Stimulated activated CD8-positive, alpha-beta memory T cell treated with anti-CD3 and anti-CD28 coated beads, Interleukin-7, amount 100 ng/mL, for 24 hours (primary cell): ENCODE measurements at places on chromosomes 2 and 18.

- no peak for DNase-seq
Observed at GRCh38 chr2:127887082-127887775, 1.5 kb upstream of the AMMECR1L start.

GRCh38 chr2:191945623-191946022 lies 98.7 kb upstream of the CAVIN2 start:
- DNase-seq = no peak

DNA sequence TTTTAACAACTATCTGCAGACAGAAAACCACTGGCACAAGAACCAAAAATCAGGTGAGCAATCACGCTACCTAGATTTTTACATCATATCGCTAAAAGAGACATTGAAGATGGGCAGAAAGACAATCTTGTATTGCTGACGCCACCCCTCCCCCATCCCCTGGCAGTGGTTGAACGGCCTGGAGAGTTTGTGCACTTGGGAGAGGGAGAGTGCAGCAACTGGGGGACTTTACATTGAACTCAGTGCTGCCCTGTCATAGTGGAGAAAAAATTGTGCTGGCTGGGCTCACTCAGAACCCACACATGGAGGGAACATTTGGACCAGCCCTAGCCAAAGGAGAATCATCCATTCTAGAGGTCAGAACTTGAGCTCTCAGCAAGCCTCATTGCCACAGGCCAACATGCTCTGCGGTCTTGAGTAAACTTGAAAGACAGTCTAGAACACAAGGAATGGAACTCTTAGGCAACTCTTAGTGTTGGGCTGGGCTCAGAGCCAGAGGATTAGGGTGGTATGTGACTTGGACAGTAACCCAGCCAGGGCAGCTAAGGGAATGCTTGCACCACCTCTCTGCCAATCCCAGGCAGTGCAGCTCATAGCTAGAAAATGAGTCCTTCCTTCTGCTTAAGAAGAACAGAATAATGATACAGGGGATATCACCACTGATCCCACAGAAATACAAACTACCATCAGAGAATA lies 220.0 kb upstream of the CYP26B1 start:
- no peak for DNase-seq

DNA sequence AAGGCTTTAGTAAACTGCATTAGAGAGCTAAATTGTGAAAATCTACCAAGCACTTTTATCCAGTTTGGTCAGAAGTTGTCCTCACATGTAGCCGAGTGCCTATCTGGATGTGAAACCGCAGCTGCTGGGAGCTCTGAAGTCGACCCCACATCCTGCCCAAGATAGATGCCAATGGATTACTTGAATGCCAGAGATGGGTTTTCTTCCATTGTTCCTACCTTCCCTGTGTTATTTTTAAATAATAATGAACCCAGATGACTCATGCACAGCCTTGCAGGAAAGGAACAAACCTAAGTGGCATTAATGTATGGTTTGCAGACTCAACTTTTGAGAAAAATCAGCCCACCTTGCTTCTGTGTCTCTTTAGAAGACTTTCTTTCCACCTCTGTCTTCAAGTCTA lies 408.5 kb downstream of the FBXO15 start:
- no peak for DNase-seq

DNA sequence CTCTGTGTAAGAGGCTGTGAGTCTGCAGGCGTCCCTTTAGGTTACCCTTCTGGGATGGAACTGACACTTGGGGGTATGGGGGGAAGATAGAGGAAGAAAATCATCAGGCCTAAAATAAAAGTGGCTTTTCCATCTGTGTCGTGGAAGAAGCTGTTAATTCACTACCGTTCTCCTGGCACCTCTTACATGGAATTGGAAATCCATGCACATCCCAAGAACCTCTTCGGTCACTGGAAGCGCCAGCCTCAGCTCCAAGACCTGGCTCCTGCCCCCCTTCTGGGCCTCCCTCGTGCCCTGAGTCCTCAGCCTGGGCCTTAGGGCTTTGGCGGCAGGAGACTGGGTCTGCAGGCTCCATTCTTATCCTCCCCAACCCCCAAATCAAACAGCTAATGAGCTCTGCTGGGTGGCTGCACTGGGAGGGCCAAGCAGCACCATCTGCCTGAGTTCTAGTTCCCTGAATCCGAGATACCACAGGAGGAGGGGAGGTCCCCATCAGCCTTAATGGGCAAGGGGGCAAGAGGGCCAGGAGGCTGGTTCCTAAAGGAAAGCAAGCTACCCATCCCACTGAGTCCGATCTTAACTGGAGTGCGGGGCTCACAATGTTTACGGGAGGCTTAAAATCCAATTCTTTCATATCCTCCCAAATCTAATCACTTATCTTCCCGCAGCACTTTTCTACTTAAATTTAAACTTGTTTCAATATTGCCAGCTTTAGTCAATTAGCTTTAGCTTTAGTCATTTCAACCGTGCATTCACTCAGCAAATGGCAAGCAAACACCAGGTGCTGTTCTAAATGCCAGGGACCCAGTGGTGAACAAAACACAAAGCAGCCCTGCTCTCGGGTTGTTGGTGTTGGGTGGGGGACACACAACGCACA lies 52.8 kb downstream of the FAM178B start:
- no peak for DNase-seq

GRCh38 chr18:50441016-50441415 lies 66.2 kb downstream of the SKA1 start:
- DNase-seq = no peak

DNA sequence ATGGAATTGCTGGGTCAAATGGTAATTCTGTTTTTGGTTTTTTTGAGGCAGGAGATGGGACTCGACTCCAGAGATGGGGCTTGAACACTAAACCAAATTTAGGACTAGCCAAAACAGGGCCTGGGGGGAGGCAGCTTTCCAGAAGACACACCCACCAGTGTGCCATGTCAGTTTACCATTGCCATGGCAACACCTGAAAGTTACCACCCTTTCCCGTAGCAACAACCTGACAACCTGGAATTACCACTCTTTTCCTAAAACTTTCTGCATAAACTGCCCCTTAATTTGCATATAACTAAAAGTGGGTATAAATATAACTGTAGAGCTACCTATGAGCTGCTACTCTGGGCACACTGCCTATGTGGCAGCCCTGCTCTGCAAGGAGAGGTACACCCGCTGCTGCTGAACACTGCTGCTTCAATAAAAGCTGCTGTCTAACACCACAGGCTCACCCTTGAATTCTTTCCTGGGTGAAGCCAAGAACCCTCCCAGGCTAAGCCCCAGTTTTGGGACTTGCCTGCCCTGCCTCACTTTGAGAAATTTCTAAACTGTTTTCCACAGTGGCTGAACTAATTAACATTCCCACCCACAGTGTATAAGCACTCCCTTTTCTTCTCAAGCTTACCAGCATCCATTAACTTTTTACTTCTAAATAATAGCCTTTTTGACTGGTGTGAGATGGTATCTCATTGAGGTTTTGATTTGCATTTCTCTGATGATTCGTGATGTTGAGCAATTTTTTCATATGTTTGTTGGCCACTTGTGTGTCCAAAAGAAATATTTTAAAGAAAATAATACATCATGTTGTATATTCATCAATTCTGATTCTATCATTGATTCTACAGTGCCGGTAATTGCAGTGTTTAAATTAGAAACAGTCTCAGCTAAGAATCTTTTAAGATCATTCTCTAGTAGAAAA lies 10.6 kb downstream of the CDK15 start:
- DNase-seq = no peak

DNA sequence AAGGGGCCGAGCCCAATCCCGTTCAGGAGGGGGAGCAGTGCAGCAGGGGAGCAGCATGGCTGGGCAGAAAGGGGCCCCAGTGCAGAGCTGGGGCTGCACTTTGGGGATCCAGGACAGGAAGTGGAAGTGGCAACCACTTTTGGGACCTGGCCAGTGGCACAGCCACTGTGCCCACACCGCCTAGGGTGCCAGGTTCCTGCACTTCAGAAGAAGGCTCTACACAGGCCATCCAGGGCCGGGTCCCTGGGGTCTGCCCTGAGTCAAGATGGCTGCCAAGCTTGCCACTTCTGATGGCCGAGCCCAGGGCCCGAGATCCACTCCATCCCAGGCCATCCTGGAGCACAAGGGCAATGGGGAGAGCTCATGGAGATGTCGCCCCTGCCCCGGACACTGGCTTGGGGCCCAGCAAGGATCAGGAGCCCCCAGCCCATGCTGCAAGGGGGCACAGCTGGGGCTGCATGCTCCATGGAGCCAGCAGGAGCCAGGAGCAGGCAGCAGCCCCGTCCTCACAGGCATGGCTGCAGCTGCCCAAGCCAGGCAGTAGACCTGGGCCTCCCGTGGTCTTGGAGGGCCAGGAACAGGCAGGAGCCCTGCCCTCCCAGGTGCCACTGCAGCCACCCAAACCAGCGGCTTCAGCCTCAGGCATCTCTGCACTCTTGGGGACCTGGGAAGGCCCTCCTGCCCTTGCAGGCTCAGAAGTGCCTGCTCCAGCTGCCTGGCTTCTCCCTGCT lies 35.0 kb upstream of the ID2 start:
- no peak for DNase-seq

DNA sequence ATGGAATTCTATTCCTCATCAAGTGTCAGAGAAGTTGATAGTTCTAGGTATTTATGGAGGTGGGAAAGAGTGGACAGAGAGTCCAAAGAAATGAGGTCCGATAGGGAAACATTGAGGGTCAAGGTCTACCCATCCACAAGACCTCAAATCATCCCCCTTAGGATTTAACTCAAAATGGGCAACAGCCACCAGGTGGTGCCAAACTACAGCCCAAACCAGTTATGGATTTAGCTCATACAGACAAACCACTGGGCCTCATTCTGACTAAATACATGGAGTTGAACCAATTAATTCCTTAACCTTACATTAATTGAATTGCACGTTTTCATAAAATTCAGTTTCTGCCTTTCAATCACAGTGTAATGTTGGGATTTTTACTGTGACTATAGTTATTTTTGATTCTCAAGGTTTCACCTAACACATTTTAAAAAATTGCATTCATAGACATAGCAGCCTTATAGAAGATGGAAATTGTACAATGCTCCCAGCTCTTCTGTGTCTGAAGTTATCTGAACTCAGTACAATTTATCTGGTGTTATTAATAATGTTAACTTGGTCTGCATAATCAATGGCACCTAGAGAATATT lies 98.2 kb upstream of the HNMT start:
- peak; percentile 33 for DNase-seq

- DNase-seq = no peak
Observed at GRCh38 chr2:202161151-202161835, 77.1 kb downstream of the SUMO1 start.

- DNase-seq = no peak
Observed at GRCh38 chr18:8800445-8800844, 95.1 kb downstream of the MTCL1 start.

- no peak for DNase-seq
Observed at GRCh38 chr2:97735161-97735561, 21.8 kb downstream of the ZAP70 start.

DNA sequence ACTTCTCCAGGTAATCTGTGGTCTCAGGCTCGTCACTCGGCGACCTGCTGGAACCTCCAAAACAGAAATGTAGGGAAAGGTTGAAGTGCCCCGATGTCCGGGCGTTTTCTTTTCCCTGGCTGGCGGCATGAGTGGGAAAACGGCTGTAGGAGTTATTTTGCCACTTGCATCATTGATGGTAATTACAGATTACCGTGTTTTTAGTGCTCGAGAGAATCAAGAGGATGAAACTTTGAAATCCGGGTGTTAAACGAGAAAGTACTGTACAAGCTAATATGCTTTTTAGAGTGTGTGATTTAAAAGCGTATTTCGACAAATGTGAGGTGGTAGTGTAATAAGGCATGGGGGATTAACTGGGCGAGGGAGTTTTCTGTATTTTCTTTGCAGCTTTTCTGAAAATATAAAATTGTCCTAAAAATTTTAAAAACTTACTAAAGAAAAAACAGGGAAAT lies 819 bp downstream of the GRHL1 start:
- DNase-seq = no peak

DNA sequence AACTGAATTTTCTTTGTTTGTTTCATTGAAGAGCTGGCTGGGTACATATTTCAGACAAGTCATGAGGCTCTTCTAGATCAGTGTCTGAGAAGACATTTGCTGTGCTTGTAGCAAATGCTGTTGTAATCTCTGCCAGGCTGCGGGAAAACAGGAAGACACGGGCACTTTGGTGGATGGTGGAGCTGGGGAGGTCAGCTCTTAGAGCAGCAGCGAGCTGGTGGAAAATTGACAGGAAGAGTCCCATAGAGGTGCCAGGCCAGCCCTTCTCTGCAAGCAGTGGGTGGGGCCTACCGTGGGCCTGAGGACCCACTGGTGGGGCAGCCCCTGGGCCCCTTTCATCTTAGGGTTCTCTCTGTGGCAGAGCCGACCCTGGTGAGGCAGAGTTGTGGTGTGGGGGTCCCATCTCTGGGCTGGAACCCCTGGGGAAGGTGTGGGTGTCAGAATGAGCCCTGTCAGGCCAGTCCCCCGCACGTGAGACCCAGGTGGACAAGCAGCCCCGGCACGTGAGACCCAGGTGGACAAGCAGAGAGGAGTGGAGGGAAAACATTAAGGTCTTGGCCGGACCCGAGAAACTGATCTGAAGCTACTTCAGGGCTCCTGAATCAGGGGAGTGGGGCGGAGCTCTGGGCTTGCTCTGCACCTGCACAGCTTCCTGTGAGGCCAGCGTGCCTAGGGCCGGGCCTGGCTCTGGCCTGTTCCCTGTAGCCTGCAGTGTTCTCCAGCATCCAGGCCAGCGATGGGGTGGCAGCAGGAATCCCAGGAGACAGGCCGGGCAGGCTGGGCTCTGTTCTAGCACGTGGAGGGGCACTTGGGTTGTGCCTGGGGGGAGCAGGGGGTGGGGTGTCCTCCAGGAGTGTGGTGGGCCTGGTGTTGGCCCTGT lies 273.5 kb upstream of the HDAC4 start:
- DNase-seq = no peak

GRCh38 chr2:196555161-196555560 lies 84.4 kb upstream of the CCDC150 start:
- DNase-seq = no peak

GRCh38 chr18:8409151-8409550 lies 200.1 kb upstream of the RAB12 start:
- DNase-seq = no peak

DNA sequence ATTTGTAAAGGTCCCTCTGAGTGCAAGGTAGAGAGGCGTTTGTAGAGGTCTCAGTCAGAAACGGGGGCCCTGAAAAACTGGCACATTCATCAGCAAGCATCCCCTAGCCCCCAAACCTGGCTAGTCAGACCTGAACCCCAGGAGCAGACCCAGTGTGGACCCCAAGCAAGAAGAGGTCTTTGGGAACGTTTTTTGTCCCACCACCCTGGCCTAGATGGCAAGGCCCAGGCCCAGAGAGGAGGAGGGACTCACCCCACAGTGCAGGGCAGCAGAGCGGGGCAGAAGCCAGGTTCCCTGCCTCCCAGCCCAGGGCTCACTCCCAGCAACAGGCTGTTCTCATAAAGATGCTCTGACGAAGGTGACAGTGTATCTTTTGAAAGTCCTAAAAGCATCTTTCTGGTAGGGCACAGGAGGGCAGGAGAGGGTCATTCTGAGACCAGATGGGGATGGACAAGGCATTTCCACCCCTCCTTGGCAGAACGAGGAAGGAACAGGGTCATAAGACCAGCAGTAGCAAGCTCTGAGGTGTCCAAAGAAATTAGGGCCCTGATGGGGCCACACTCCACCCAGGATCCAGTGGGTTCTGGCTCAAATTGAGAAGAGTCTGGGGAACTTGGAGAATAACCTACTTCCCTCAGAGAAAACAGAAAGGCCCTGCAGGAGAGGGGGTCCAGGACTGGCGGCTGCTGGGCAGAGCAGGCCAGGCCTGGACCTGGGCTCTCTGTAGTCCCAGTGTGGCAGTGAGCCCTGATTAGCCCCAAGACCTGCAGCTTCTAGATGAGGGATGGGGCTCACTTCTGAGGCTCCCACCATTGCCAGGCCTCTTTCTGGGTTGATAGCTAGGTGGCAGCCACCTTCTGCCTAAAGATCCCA lies 18.2 kb downstream of the ADRA2B start:
- no peak for DNase-seq

- no peak for DNase-seq
Observed at GRCh38 chr18:46706968-46707367, 49.9 kb downstream of the ST8SIA5 start.

GRCh38 chr2:65638443-65638842 lies 206.0 kb upstream of the SPRED2 start:
- DNase-seq = no peak
